CD4-positive, alpha-beta T cell treated with Interleukin-4 for 4 hours (primary cell): ENCODE measurements at places on chromosomes 1 and 21.

DNA sequence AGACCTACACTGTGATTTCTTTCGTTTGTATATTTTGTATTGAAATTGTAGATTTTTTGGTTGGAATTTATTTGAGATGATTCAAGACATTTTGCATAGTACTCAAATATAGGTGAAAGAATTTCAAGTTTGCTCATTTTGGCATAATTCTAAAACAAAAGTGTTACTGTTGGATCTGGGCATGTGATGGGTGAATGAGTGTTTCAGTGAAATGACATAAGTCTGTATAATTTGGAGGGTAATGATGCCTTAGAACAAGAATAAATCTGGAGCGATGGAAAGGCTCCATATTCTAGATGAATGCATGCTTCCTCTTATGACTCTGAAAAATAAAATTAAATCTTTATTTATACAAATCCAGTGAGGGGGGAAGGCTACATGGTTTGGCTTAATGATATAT lies 41.0 kb downstream of the NFIA start:
- no peak for DNase-seq

- no peak for DNase-seq
Observed at GRCh38 chr1:10599194-10599861, 124.6 kb downstream of the PEX14 start.

DNA sequence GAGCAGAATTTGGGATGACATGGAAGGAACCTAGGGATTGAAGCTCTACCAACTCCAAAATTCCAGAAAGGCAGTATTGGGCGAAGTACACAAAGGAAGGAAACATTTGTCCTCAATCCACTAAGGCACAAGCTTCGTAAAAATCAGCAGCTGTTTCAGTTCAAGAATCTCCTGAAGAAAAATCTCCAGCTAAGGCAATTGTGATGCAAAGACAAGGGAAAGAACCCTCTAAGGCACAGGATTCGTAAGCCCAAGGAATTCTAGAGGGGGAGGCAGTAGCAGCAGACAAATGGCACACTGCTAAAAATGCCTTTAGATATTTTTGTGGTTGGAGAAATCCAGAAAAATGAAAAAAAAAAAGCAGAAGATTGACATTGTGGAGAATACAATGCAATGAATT lies 64.5 kb upstream of the PLPPR5 start:
- no peak for DNase-seq

- DNase-seq: no peak
Observed at GRCh38 chr1:178566187-178566586, 53.3 kb downstream of the TEX35 start.

- DNase-seq: no peak
Observed at GRCh38 chr1:2417833-2418225, 5.5 kb upstream of the PEX10 start.

DNA sequence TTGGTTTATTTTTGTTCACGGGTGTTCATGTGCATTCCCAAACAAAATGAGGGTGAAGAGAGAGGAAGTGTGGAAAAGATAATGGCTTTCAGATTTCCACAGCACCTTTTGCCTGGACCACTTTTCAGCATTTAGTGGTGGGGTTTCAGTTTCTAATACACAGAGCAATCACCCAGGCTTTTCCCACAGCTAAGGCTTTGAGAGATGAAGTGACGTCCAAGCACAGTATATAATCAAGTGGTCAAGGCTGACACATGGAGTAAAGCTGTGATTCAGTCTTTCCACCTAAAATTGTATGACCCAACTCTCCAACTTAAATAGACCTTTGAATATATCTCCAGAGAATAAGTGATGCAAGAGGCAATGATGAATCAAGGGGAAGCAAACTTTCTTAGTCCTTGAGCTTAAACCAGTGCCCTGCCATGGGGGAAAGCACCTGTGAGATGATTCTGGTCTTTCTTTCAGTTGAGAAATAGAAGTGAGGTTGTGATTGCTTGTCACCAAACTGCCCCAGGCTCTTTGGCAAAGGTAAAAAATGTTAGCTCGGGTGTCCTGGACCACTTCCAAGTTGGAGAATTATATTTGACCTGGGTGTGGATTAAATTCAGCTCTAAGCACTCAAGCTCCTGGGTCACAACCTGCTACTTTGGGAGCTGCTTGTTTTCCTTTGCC lies 2.4 kb upstream of the PIK3R3 start:
- DNase-seq: no peak
